DMS79 treated with DMSO at 0.1 percent for 48 hours (cell line): ENCODE measurements at places on chromosomes 16 and 17.

GRCh38 chr17:74467221-74467951 is 952 bp downstream of the CD300A start:
- DNase-seq: no peak

DNA sequence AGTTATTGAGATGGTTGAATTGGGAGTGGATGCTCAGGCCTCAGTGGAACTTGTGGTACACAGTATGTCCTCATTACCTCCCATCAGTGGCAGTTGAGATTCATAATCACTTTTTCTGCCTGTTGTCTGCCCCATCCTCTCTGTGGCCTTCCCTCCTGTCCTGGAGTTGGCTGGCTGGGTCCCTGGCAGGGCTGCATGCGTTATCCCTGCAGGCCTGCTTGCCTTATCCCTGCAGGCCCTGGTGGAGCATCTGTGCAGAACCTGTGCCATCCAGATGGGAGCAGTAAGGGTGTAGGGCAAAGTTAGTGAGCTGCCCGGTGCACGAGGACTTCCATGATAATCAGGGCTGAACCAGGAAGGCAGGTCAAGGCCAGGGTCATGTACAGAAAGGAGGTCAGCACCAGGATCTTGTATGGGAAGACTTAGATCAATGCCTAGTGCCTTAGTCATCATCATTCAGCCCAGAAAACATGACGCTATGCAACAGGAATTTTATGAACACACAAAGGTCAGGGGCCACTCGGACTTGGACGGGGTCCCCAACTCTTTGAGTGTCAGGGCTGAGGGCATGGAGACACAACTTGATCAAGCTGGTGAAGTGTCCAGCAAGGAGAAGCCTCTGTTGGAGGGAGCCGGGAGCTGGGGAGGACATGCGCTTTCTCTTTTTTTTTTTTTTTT is 47.2 kb downstream of the ABCC1 start:
- DNase-seq: no peak

DNA sequence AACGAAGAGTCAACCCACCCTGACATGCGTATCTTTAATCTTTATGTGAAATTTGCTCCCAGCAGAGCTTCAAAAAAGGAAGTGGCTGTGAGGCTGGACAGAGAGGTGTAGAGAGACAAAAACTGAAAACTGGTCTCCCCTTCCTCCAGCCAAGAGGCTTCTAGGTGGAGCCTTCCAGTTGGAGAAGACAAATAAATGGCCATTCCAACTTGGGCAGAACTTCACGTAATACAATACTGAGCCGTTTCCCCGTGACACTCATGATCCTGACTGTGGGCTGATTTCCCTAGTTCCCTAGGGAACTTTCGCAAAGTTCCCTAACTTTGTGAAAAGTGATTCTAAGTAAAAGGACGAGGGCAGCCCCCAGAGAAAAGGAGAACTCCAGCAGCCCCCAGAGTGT is 78.8 kb downstream of the ZFHX3 start:
- DNase-seq: no peak

DNA sequence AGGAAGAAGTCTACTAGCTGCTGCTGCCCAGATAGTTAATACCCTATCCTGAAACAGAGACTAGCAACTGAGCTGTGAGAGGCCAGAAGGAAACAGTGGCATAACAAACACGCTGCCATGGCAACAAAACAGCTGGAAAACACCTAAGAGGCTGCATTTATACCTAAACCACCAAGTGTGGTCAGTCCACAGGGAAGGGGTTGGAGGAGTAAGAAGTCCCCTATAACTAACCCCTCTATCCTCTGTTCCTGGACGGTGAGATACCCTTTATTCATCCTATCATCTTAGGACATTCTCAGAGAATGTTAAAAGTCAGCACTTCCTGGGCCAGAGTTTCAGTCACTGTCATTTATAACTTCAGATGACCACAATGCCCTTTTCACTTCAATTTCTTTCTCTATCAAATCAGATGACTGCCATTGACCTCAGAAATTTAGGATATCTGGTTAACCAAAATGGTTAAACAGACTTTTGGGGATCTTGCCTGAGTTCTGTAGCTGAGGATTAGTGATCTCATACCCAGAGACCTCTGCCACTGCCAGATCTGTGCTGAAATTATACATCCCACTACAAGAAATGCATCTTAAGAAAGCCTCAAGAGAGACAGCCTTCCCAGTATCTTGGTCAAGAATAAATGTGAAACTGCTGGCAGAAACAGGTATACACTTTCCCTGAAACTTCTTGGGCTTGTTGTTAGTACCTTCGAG is 36.2 kb downstream of the STH start:
- DNase-seq: no peak

- no peak for DNase-seq
Observed at GRCh38 chr16:999677-1000076, 18.1 kb downstream of the SOX8 start.

DNA sequence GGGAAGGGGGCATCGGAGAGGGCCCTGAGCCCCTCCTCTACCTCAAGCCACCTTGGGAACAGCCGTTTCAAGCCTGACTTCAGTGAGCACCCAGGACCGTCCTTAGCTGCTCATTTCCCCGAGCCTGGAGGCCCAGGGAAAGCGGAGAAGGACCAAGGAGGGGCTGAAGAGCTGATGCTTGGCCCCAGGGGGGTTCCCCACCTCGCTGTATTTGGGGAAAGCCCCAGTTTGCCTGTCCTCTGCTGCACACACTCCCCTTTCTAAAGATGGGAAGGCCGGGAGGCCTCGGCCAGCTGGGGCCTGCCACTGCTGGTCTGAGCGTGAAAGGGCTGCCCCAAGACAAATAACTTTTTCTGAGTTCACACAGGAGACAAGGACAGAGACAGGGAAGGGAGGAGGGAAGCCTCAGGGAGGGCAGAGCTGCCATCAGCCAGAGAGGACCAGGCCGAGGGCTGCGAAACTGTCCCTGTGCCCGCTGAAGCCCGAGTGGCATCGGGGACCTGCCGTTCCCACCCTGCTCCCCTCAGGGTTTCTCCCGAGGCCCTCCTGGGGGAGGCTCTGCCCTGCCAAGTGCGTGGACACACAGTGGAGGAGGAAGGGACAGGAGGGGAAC is 11.6 kb downstream of the ZACN start:
- no peak for DNase-seq

DNA sequence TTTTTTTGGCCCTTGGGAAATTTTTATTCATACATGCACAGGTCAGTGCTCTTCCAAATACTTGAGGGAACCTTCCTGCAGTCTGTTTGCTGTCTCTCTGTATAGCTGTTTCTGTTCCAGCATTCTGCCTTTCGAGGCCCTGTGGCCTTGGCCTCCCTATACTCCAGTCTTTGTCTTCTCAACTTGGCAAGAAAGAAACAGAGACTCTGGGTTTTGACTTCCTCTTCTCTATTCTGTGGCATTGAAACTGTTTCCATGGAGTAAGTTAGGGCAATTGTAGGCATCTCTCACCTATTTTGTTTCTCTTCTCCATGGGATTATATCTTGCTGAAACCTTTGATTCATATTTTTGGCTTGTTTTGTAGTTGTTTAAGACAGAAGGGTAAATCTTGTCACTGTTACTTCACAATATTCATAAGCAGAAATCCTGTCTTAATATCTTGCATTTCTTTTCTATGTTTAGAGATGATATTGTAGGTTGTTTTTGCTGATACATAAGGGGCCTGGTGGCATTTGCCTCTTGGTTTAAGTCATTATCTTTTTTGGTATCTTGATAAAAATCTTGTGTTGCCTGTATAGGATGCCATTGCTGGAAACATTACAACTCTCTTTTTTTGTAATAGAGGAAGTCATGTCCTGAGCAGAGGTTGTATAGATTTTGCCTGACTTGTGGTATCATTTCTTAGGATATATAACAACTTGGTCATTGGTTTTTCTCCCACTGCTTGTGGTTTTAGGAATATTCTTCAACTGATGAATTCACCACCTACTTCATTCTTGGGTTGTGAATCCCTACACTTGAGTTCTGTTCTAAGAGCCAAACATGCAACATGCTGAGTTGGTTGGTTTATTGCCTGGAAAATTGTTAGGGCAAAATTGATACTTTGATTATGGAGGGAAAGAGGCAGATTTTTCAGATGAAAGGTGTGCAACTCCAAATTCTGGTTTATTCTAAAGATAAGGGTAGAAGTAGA is 168.6 kb downstream of the FTO start:
- no peak for DNase-seq

GRCh38 chr17:4519361-4519788 is 20.7 kb downstream of the SPNS2 start:
- DNase-seq: peak; percentile 14

- DNase-seq: peak; percentile 76
Observed at GRCh38 chr16:85360323-85361277, 248.3 kb upstream of the CIBAR2 start.

- DNase-seq: no peak
Observed at GRCh38 chr17:73309727-73310596, 1.8 kb downstream of the CDC42EP4 start.
